ENCODE measurements at places on chromosomes 6 and 20. TPM values are rescaled to one million over a fixed set of nuclear protein-coding genes. Genes with fewer than 3 reads are reported as not detected.

Gene GDAP1L1
- not detected for total RNA-seq

- DNase-seq, result no peak
Observed at GRCh38 chr6:147103694-147104093, 100.5 kb upstream of the STXBP5 start.

Gene ZKSCAN4
- 1.4 TPM for total RNA-seq

- no peak for DNase-seq
Observed at GRCh38 chr6:423799-424345, 32.3 kb downstream of the IRF4 start.

DNA sequence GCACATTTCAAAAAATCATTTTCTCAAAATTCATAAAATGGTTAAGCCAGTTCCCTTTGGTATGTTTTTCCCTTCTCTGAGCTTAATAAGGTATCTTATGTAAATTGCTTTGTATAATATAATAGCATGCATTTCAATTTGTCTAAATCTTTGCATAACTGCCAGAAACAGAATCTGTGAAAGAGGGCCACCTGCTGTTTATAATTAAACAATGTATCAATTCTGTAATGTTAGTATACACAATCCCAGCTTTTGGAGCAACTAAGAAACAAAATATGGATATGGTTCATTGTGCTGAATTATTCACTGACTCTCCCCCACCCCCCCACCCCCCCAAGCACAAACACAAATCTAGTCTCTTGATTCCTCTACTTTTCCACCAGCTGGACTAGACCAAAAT, 54.8 kb downstream of the GPX5 start:
- DNase-seq, result no peak

All from CD8-positive, alpha-beta T cell (primary cell).